NCI-H774 (cell line): ENCODE measurements at places on chromosomes 3 and 15.

- DNase-seq: no peak
These were observed 997.9 kb upstream of the ALCAM start for GRCh38 chr3:104368760-104369159.

DNA sequence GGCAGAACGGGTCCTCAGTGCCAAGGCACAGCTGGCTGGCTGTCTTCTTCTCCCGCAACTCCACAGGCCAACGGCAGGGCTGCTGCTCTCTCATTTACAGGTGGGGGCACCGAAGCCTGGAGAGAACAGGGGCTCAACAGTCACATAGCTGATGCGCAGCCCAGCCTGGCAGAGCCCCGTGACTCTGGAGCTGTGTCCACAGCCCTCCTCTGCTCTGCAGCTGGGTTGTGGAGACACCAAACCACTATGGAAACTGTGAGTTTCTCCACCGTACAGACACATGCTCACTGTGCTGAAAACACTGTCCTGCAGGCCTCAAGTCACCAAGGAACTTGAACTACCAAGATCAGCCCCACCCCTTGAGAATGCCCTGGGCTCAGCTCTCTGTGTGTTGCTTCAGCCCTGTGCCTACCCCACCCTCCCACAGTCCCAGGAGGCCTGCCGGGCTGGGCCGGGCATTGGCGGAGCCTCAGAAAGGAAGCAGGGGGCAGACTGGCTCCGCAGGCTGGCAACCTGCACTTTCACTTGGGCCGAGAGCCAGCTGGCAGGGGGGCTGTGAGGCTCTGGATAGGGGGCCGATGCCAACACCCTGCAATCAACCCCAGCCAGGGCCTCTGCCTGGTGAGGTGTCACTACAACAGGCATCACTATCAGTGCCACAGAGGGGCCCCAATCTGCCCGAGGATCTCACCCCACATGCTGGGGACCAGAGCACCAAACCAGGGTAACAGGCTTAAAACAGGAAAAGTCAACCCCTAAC, 113.7 kb upstream of the RPL32 start:
- no peak for DNase-seq

DNA sequence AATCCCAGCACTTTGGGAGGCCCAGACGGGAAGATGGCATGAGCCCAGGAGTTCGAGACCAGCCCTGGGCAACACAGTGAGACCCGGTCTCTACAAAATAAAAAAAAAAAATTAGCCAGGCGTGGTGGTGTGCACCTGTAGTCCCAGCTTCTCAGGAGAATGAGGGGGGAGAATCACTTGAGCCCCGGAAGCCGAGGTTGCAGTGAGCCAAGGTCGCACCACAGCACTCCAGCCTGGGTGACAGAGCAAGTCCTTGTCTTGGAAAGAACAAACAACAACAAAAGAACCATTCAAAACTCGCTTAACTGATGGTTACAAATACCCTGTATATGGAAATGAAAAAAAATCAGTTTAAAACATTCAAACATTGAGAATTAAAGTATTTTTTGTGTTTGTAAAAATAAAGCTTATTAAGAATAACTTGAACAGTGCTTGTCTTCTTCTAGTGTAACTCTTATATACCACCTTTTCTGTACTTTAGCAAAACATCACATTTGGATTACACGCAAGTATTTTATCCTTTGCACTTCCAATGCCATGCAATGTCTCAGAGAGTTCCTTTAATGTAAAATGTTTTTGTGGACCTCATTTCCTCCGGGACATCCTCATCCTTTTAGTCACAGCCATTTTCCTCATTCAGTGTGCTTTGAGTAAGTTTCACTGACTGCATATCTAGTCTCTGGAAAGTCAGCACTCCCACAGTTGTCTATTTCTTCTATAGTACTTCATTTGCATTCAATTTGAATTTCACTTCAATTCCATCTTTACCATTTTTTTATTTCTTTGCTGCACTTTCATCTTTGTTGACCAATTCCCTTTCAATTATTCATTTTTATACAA, 113.0 kb upstream of the GOLGA8J start:
- DNase-seq: no peak

DNA sequence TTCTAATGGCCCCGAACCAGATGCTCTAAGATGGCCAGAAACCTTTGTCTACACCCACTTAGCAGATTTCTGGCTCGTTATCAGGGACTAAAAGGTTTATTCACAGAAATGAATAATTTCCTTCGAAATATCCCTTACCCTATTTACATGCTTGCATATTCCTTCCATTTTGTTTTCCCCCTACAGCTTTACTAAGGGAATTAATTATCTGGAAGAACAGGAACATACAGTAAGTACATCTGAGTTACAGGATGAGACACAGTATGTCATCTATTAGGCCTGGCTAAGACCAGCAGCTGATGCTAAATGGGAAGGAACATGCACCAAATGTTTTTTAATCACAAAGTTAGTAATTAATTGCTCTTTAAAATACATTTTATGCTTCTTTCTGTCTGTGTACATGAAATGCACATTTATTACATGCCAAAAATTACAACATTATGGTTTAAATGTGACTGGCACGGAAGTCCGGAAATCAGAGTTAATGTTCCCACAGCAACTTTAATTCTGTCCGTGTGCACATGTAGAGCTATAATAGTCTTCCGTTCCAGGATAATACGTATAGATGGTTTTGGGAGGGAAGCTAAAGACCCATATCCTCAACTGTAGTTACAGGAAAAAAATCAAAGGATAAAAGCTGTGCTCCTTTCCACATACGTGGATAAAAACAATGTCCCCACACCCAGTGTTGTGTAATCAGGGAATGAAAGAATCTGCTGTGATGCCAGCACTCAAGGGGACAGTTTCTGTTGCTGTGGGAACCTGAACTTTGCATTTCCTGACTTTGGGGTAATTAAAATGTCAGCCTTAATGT, 82.0 kb downstream of the TIGIT start:
- DNase-seq: no peak

DNA sequence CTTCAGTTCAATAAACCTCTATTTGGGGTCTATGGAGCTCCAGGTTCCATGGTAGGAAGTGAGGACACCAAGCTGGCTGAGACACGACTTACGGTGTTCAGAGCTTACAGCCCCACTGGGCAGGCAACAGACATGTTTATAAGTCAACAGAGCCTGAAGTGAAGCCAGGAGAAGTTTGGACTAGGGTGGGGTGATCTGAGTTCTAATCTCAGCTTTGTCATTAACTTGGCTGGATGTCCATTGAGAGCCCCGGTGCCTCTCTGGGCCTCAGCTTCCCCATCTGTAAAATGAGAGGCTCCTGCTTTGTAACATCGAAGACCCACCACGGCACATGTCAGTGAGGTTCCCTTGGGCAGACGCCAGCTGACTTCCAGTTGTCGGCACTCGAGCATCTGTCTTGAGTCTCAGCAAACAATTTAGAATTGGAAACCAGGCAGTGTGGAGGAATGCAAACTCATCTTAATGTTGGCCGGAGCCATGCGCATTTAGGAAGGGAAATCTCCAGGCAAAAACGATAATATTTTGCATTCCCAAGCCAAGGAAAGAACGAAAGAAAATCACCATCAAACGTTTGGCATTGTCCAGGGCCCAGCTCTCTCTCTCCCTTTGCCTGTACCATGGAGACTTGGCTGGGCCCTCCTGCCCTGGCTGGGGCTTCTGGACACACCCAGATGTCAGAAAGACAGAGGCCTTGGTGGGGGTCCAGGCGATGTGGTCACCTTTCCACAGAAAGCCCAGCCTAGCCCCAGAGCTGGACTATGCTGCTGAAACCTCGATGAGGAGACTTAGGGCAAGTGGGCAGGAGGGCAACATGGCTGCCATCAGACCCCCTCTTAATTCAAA, 18.4 kb downstream of the ITGA11 start:
- DNase-seq: no peak

DNA sequence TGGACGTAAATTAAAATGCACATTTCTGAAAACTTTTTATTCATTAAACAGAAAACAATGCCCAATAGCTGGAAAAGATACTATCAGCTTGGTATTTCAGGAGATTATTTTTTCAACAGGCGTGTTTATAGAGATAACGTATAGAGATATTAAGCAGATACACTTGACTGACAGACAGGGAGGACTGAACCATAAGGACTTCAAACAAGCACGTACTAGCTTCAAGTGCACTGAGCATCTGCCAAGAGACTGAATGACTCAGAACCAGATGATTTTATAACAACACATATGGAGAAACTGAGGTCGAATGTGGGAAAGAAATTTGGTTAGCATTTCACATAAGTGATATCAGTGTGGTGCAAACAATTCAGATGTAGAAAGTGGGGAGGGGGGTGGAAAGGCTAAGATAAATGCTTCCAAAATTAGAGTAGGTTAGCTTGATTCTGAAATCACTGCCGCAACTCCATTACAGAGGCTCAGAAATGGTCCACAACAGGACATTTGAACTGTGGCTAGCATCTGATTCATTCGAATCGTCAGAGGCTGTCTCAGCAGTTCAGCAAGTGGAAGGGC, 103.5 kb downstream of the SEMA6D start:
- no peak for DNase-seq

DNA sequence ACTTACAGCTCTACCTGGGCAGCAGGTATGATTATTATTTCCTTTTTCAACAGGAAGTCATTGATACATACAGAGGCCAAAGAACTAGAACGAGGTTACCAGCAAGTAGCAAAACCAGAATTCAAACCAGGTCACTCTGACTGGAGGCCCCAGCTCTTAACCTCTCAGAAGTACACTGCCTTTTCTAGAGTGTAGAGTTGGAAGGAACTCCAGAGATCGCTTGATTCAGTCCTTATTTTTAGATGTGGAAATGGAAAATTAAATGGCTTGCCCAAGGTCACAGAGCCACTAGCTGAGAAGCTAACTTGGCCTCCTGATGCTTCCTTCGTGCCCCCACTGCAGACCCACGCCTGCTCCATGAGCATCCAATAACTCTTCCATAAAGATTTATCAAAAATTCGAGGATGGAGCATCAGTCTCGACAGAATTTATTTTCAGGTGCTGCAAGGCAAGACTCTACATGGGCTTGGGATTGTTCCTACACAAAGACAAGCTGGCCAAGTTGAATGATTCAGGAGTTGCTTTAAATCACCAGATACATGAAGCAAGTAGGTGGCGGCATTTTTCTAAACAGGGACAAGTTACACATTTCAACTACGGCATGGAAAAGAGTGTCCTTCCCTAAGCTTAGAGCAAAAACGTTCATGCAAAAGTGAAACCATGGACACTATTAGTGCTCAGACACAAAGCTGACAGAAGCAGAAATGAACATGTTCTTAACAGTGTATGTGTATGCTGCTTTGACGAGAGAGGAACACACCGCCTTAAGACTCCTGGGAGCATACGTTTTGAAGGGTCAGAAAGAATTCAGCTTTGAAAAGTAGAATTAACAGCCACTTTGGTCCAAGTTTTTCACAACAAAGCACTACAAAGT, 235.7 kb downstream of the THRB start:
- DNase-seq: no peak

GRCh38 chr3:185215873-185216606, 37.8 kb downstream of the EHHADH start:
- DNase-seq: peak; percentile 34
